ENCODE measurements at places on chromosomes 7 and 10. TPM values are rescaled to one million over a fixed set of nuclear protein-coding genes. Genes with fewer than 3 reads are reported as not detected.

Gene PNLIPRP1
- 0.24 TPM for polyA plus RNA-seq

Gene CCZ1B
- polyA plus RNA-seq = 60.9 TPM

Gene TMEM213
- 0.60 TPM for polyA plus RNA-seq

Gene INSYN2A
- 8.7 TPM for polyA plus RNA-seq

Gene ZNF736
- polyA plus RNA-seq = 20.2 TPM

Gene IGF2BP3
- polyA plus RNA-seq = 69.2 TPM

Gene VAX1
- polyA plus RNA-seq = not detected

Gene IRF5
- polyA plus RNA-seq = 7.2 TPM

Gene PAX4
- polyA plus RNA-seq = not detected

Gene CAV2
- 28.8 TPM for polyA plus RNA-seq

Gene GRM3
- polyA plus RNA-seq = 0.23 TPM

Gene MET
- 46.1 TPM for polyA plus RNA-seq

Gene TSPAN33
- 6.3 TPM for polyA plus RNA-seq

Gene CALHM1
- polyA plus RNA-seq = 0.10 TPM

Gene ERVW-1
- polyA plus RNA-seq = 0.57 TPM

Gene TUBB8
- polyA plus RNA-seq = 1.4 TPM

Gene BLNK
- 36.8 TPM for polyA plus RNA-seq

Gene FGFBP3
- 3.3 TPM for polyA plus RNA-seq

Gene LIPN
- polyA plus RNA-seq = not detected

Gene HMX3
- polyA plus RNA-seq = not detected

Gene RABGEF1
- polyA plus RNA-seq = 36.0 TPM

Gene PLEKHA1
- polyA plus RNA-seq = 94.0 TPM

Gene DDC
- polyA plus RNA-seq = 2.3 TPM

Gene FGL2
- 18.5 TPM for polyA plus RNA-seq

Gene EGFR
- 31.0 TPM for polyA plus RNA-seq

Gene GIMAP4
- polyA plus RNA-seq = 20.7 TPM

Gene TPK1
- polyA plus RNA-seq = 9.8 TPM

Gene CPXM2
- 5.8 TPM for polyA plus RNA-seq

Gene C10orf71
- 0.24 TPM for polyA plus RNA-seq

Gene CPEB3
- polyA plus RNA-seq = 2.3 TPM

Gene PTF1A
- 0.34 TPM for polyA plus RNA-seq

Gene TET1
- 11.9 TPM for polyA plus RNA-seq

Gene COL1A2
- polyA plus RNA-seq = 609 TPM

Gene ZNF467
- 23.4 TPM for polyA plus RNA-seq

Gene CALCR
- 1.2 TPM for polyA plus RNA-seq

Gene MUC12
- polyA plus RNA-seq = not detected

Gene TAS2R5
- polyA plus RNA-seq = 1.7 TPM

Gene TRPV5
- 1.7 TPM for polyA plus RNA-seq

Gene PRLHR
- 0.03 TPM for polyA plus RNA-seq

Gene CDC14C
- 0.08 TPM for polyA plus RNA-seq

Gene NPFFR1
- polyA plus RNA-seq = 0.12 TPM

Gene ANKRD61
- polyA plus RNA-seq = 1.5 TPM

Gene TMEM229A
- 0.53 TPM for polyA plus RNA-seq

Gene ZNF680
- 12.2 TPM for polyA plus RNA-seq

Gene CCL24
- not detected for polyA plus RNA-seq

Gene GRID2IP
- polyA plus RNA-seq = 0.16 TPM

Gene NAT16
- 0.18 TPM for polyA plus RNA-seq

Gene GARIN1A
- polyA plus RNA-seq = 1.3 TPM

Gene TPST1
- 51.4 TPM for polyA plus RNA-seq

Gene H2AZ2
- 226 TPM for polyA plus RNA-seq

Gene SLC29A4
- 26.7 TPM for polyA plus RNA-seq

Gene NACAD
- 9.1 TPM for polyA plus RNA-seq

Gene CTNNA3
- 3.0 TPM for polyA plus RNA-seq

Gene CYP3A4
- 0.15 TPM for polyA plus RNA-seq

Gene PRKAG2
- 35.6 TPM for polyA plus RNA-seq

Data from left renal pelvis (tissue), 4 donors.